ENCODE measurements at places on chromosomes 11 and 22. TPM values are rescaled to one million over a fixed set of nuclear protein-coding genes. Genes with fewer than 3 reads are reported as not detected.

- peaks cover 10% of the 10 kb centered on the region for H3K4me1 ChIP-seq
- no peaks in the 10 kb centered on the region for H3K36me3 ChIP-seq
- DNase-seq, result no peak
- H3K4me3 ChIP-seq, result no peak overlapping the region
- no peak overlapping the region for H3K27ac ChIP-seq
Measured at GRCh38 chr11:117973503-117973860, 12.7 kb upstream of the IL10RA start.

DNA sequence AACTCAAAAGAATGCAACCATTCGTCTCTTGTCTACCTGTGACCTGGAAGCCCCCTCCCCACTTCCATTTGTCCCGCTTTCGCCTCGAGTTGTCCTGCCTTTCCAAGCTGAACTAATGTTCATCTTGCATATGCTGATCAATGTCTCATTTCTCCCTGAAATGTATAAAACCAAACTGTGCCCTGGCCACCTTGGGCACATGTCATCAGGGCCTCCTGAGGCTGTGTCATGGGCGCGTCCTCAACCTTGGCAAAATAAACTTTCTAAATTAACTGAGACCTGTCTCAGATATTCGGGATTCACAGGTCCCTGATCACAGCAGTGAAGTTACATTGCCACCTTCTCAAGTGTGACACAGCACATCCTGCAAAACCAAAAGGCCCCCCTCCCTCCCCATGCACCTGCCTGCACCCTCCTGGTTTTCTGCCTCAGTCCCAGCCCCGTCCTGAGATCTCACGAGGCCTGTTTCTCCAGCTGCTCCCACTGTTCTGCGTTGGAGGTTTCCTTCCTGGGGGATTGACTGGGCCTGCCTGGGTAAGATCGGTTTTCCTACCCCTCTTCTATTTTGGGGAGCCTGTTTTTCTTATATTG, 1328.7 kb downstream of the TBC1D22A start:
- H3K36me3 ChIP-seq, result no peaks in the 10 kb centered on the region
- DNase-seq, result no peak
- peaks cover 20% of the 10 kb centered on the region for H3K4me1 ChIP-seq
- no peak overlapping the region for H3K27ac ChIP-seq
- H3K27me3 ChIP-seq, result peaks cover 37% of the 10 kb centered on the region

- H3K4me1 ChIP-seq, result no peaks in the 10 kb centered on the region
- DNase-seq, result no peak
- no peak overlapping the region for H3K27ac ChIP-seq
Measured at GRCh38 chr11:15878756-15879155, 477.6 kb downstream of the SOX6 start.

DNA sequence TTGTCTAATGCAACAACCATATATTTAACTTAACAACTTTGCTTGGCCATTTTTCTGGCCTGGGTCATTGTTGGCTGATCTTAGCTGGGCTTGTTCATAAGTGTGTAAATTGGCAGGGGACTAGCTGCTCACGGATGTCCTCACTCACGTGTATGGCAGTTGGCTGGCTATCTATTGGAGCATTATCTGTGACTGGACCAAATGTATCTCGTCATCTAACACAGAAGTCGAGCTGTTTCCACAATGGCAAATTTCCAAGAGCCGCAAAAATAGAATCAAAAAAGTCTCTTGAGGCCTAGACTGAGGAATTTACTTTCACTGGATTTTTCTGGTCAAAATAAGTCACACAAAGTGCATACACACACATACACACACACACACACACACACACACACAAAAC, 893.3 kb downstream of the FAM181B start:
- no peaks in the 10 kb centered on the region for H3K4me1 ChIP-seq
- DNase-seq, result peak; percentile 69
- H3K27me3 ChIP-seq, result no peaks in the 10 kb centered on the region

- no peak overlapping the region for H3K4me3 ChIP-seq
- no peaks in the 10 kb centered on the region for H3K4me1 ChIP-seq
- DNase-seq, result no peak
- H3K27ac ChIP-seq, result peak overlapping the region; percentile 5
- no peaks in the 10 kb centered on the region for H3K27me3 ChIP-seq
Measured at GRCh38 chr22:33329398-33329797, 271.2 kb upstream of the SYN3 start.

- peak overlapping the region; percentile 7 for H3K4me3 ChIP-seq
- peak overlapping the region; percentile 70 for H3K27ac ChIP-seq
- H3K27me3 ChIP-seq, result no peaks in the 10 kb centered on the region
- peaks cover 48% of the 10 kb centered on the region for H3K4me1 ChIP-seq
Measured at GRCh38 chr11:111938687-111939160, 1.6 kb downstream of the DIXDC1 start.

DNA sequence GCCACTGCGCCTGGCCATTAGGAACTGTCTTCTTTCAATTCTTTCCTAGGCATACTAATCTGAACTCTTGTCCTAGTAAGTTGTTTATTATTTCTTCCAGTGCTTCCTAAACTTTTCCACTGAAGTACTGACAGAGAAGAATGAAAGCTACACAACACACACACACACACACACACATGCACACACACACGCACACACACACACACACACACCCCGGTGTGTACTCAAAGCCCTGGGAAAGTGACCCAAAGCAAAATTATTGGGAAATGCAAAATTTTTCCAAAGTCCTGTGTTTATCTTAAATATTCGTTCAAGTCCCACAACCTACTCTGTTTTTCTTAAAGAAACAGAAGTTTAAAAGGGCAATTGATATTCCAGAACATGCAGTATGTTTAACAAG, 19.4 kb upstream of the SIK2 start:
- no peak for DNase-seq
- H3K36me3 ChIP-seq, result no peaks in the 10 kb centered on the region

Gene OSM
- 1.3 TPM for total RNA-seq

DNA sequence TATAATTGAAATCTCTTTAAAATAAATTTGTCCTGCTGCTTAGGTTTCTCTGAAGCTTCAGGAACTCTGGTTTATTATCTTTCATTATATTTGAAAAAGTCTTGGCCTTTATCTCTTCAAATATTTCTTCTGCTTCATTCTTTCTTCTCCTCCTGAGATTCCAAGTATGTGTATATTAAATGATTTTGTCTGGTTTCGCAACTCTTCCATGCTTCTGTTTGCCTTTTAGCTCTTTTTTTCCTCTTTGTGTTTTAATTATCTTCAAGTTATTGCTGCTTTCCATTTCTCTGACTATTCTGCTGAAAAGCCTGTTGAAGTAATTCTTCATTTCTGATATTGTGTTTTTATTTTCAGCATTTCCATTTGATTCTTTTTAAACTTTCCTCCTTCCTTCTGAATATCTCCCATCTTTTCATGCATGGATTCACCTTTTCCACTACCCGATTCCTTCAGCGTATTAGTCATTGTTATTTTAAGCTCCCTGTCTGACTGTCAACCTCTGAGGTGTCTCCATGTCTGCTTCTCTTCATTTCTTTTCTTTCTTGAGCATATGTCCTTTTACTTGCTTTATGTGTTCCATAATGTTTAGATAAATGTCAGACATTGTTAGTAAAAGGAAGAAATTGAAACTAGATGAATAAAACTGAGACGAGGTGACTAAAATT, 46.6 kb upstream of the CTSC start:
- H3K27me3 ChIP-seq, result no peaks in the 10 kb centered on the region
- no peak overlapping the region for H3K4me3 ChIP-seq
- no peaks in the 10 kb centered on the region for H3K36me3 ChIP-seq
- no peak overlapping the region for H3K27ac ChIP-seq
- peak; percentile 8 for DNase-seq
- no peaks in the 10 kb centered on the region for H3K4me1 ChIP-seq

DNA sequence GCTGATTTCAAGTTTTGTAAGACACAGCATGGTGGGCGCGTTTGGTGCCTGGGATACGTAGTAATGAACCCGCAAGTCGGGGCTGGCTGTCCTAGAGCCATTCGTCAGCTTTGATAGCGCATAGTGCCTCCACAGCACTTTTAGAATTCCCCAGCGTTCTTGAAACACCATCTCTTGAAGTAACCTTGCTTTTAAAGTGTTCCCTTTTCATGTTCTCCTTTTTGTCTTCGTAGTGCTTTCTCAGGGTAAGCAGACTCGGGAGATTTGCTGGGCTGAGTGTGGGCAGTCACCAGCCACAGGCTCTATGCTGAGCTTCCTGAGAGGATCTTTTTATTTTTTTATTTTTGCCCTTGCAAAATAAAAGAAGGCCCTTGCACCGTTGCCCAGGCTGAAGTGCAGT, 39.6 kb upstream of the CTTN start:
- no peak overlapping the region for H3K4me3 ChIP-seq
- no peaks in the 10 kb centered on the region for H3K27me3 ChIP-seq
- no peaks in the 10 kb centered on the region for H3K4me1 ChIP-seq
- peaks cover 98% of the 10 kb centered on the region for H3K36me3 ChIP-seq
- no peak for DNase-seq

All from stomach (tissue), 19 donors.